ENCODE measurements at places on chromosomes 11 and 22. TPM values are rescaled to one million over a fixed set of nuclear protein-coding genes. Genes with fewer than 3 reads are reported as not detected.

DERL3 gene
- total RNA-seq = not detected

BRD1 gene
- 31.3 TPM for total RNA-seq

GRCh38 chr22:22021162-22021750, 38.7 kb upstream of the TOP3B start:
- H3K36me3 ChIP-seq = no peaks in the 10 kb centered on the region
- H3K27ac ChIP-seq = no peak overlapping the region
- DNase-seq = no peak
- no peaks in the 10 kb centered on the region for H3K4me1 ChIP-seq

TUBA8 gene
- total RNA-seq = 2.3 TPM

- H3K4me1 ChIP-seq = no peaks in the 10 kb centered on the region
- no peak for DNase-seq
- H3K27ac ChIP-seq = no peak overlapping the region
- peaks cover 12% of the 10 kb centered on the region for H3K27me3 ChIP-seq
- H3K36me3 ChIP-seq = no peaks in the 10 kb centered on the region
Measured at GRCh38 chr11:72668629-72669347, 5.4 kb downstream of the PDE2A start.

- no peaks in the 10 kb centered on the region for H3K36me3 ChIP-seq
- DNase-seq = no peak
- no peaks in the 10 kb centered on the region for H3K27me3 ChIP-seq
- peak overlapping the region; percentile 98 for H3K27ac ChIP-seq
Measured at GRCh38 chr11:65491163-65491465, 7.7 kb upstream of the MALAT1 start.

DNA sequence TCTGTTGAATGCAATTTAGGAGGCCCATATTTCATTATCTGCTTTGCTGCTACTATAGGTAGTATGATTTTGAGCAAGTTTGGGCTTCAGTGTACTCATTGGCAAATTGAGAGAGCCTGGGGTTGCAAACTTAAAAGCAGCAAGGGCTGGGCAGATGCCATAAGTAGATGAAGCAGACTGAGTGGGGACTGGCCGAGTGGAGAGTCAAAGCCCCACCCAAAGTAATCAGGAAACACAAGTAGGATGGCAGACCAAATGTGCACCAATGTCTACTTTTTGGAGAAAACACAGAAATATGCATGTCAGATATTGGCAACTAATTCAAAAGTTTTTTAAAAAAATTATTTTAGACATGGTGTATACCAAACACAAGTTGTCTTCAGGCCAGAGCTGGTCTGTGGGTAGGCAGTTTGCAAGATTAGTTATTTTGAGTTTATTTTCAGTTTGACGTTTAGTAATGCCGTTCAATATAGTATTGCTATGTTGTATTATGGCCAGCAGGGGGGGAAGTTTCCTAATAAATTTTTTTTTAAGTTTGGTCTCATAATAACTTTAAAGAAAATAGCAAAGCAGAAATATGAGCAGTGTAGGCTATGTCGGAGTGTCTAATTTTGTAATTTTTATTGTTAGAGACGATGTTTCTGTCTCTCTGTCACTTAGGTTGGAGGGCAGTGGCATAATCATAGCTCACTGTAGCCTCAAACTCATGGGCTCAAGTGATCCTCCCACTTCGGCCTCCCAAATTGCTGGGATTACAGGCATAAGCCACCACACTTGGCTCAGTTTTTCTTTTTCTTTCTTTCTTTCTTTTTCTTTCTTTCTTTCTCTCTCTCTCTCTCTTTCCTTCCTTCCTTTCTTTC, 105.1 kb downstream of the HIPK3 start:
- no peaks in the 10 kb centered on the region for H3K4me1 ChIP-seq
- H3K27ac ChIP-seq = no peak overlapping the region
- H3K4me3 ChIP-seq = no peak overlapping the region
- no peaks in the 10 kb centered on the region for H3K27me3 ChIP-seq
- no peaks in the 10 kb centered on the region for H3K36me3 ChIP-seq

SAC3D1 gene
- 36.9 TPM for total RNA-seq

DNA sequence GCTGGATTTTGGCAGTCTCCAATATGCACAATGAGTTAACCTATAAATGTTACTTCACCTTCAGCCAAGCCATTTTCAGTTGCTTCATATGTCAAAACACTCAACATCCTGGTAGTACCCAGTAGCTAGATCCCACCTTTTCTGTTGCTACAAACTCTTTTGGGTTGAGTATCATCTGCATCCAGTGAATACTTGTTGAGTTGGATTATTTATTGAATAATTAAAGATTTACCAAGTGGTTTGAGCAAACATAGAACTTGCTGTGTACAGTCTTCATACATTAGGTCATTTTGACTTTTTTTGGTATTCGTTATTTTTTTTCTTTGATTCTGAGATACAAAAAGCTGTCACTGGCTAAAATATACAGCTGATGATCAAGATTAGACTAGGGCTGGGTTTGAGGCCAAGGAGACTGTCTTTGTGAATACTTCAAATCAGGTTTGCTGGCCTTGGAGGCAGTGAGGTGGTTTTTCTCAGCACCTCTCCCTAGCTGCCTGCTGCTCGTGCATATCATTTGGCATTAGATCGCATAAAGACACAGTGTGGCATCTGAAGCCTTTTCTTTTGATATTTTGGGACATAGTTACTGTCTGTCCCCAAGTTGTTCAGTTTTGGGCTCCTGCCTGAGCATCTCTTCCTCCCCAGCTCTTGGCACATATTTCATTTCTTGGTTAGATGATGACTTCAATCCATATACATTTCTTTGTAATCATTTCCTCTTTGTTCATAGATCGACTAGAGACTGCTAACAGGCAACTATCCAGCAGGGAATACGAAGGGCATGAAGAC, 62.8 kb downstream of the AMOTL1 start:
- H3K4me3 ChIP-seq = no peak overlapping the region
- no peaks in the 10 kb centered on the region for H3K4me1 ChIP-seq
- H3K36me3 ChIP-seq = no peaks in the 10 kb centered on the region
- no peak for DNase-seq

C11orf52 gene
- total RNA-seq = 4.6 TPM

DNA sequence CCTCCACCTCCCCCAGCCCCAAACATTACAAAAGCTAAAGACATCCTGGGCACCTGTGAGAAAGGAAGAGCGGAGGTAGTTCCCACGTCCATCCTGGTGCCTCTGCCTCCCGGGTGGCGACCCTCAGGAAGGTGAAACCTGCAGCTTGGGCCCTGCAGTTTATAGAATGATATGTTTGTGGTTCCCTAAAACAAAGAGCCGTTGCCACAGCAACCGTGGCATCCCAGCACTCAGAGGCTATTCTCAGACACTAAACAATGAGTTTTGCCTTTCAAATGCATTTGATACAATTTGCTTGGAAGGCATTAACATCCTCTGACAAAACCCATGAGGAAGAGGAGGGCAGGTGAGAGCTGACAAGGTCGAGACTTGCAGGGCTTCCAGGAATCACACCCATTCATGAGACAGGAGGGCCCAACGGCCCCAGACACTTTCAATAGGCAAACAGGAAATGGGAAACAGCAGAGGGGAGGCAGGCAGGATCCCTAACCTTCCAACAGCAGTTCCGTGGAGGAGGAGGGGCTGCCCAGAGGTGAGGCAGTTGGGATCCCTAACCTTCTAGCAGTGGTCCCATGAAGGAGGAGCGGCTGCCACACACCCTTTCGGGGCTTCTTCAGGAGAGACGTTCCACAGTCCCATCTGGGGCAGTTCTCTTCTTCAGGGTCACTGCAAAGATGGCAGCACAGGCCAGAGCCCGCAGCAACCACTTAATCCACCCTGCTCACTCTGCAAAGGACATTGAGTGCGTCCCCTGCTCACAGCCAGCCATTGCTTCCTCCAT, 379.2 kb downstream of the SHANK2 start:
- H3K36me3 ChIP-seq = no peaks in the 10 kb centered on the region
- no peaks in the 10 kb centered on the region for H3K4me1 ChIP-seq
- H3K27me3 ChIP-seq = no peaks in the 10 kb centered on the region
- no peak overlapping the region for H3K27ac ChIP-seq
